ENCODE measurements at places on chromosomes 4 and X.

DNA sequence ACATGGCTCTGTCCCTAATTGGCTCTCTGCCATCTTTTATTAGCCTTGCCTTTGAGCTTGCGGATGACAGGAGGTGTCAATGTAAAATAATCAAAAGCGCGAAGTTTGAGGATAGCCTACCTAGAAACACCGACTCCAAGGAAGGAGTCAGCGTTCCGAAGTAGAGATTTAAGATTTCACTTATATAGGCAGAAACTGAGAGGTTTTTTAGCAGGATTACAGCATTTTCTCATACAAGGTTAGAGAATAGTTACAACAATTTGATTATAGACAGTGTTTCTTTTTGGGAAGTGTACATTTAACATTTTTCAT is 499 bp upstream of the NFXL1 start:
- no peak for DNase-seq

DNA sequence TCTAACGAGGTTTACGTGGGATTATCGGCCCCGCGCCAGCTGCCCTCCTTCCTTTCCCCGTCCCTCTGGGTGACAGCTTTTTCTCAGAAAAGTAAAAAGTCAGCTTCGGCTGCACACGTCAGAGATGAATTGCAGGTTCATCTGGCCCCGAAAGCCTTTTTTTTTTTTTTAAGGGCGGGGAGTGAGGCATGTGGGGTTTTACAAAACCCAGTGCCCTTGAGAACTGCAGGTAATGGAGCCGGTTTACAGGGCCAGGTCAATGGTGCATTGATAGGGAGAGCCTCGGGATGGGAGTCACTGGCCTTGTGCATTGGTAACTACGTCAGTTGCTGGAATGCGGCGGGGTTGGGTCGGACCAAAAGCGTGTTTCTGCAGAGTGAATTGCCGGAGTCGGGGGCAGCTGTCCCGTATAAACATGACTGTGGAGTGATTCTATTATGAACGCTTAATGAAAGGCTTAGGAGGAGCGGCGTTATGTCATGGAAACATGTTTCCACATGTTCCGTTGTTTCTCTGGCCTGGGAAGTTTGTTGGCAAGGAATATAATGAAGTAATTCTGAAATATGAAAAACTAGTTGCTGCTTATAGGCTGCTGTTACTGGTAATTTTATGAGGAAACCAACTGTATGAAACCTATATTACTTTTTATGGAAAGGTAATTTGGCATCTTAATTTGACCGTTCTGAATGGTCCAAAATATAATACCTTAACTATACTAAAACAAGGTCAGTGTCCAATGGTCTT is 1.1 kb downstream of the HSPA4L start:
- no peak for DNase-seq

GRCh38 chr4:80097400-80098177 is 24.6 kb upstream of the ANTXR2 start:
- no peak for DNase-seq

- no peak for DNase-seq
These were observed 60.4 kb downstream of the ZFYVE28 start for GRCh38 chr4:2357821-2358745.
